Foreskin keratinocyte (primary cell): ENCODE measurements at places on chromosomes 6 and 20.
A peak's percentile ranks its signal among the peaks of the same experiment; 100 is the strongest.

DNA sequence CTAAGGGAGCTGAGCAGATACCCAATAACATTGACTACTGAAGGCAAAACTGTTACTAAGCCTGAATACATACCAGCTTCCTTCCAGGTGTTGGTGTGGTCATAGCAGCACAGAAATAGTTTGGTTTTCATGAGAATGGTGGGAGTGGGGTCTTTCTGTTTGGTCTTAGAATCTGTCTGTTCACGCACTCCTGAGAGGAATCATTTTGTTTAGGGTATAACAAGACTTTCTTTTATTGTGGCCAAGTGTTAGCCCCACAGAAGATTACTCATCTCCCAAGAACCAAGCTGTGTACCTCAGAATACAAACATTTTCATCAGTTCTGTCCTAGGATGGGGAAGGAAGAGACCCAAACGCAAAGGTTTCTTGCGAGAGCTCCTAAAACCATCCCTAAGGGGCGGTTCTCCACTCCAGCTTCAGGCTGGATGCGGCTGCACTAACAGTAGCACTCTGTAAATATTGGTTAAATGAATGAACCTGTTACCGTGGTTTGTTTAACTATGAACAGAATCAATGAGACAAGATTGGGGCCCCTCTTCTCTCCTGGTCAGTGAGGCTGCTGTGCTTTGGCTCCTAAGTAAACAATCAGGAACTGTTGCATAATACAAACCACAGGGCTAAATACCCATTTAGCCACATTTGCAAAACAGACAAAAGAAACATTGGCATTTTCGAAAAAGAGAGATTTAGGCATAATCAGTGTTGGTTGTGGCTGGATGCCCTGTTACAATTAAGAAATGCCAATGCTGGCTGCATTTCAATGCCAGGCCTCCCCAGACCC lies 44.9 kb downstream of the SNAP25 start:
- DNase-seq, result no peak

DNA sequence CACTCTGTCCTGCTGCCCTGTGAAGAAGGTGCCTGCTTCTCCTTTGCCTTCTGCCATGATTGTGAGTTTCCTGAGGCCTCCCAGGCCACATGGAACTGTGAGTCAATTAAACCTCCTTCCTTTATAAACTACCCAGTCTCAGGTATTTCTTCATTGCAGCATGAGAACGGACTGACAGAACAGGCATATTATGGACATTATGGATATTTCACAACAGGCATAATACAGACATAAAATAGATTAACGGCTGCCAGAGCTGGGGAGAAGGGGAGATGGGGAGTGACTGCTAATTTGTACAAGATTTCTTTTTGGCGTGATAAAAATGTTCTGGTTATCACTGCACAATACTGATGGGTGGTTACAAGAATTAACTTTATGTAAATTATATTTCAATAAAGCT lies 29.4 kb downstream of the TRPC4AP start:
- no peak for DNase-seq

DNA sequence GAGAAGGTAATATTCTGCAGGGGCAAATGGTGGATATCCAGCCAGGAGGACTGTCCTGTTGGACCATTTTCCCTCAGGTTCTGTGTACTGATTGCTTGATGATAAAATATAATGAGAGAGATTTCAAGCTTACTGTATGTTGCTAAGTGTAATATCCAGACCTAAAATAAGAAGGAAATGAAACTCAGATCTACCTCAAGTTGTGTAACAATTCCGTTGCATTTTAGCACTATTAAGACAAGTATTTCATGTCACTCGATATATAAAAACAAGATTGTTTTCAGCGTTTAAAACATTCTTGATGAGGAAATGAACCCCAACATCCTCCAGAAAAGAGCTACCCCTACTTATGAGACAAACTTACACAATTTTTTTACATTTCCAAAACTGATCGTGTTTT lies 57.2 kb downstream of the RGS17 start:
- DNase-seq, result no peak

GRCh38 chr6:24522228-24523176 lies 27.7 kb downstream of the ALDH5A1 start:
- no peak for DNase-seq

DNA sequence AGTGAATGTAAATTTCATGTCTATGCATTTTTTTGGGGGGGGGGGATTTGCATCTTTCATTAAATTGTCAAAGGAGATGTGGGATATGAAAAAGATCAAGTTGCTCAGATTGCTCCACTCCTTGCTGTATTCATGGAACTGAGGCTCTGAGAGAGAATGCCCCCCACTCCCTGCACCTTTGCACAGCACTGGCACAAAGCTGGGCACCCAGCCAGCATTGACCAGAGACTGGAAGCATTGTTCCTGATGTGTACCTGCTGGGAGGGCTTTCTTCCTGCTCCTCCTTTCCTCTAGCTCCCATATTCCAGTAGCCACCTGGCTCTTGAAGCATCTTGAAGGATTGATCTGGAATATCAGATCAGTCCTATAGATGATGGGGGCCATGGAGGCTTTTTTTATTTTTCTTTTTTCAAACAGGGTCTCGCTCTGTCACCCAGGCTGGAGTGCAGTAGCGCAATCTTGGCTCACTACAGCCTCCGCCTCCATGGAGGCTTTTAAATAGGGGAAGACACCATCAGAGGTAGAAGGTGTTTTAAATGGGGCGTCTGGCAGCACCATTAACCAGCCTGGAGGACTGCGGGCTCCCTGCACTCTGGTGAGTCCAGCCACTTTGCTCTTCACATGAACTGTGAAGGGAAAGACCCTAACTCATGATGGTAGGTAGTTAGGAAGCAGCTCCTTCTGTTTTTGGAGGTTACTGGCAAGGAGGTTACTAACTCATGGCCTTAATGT lies 10.9 kb downstream of the DUSP15 start:
- DNase-seq, result no peak

DNA sequence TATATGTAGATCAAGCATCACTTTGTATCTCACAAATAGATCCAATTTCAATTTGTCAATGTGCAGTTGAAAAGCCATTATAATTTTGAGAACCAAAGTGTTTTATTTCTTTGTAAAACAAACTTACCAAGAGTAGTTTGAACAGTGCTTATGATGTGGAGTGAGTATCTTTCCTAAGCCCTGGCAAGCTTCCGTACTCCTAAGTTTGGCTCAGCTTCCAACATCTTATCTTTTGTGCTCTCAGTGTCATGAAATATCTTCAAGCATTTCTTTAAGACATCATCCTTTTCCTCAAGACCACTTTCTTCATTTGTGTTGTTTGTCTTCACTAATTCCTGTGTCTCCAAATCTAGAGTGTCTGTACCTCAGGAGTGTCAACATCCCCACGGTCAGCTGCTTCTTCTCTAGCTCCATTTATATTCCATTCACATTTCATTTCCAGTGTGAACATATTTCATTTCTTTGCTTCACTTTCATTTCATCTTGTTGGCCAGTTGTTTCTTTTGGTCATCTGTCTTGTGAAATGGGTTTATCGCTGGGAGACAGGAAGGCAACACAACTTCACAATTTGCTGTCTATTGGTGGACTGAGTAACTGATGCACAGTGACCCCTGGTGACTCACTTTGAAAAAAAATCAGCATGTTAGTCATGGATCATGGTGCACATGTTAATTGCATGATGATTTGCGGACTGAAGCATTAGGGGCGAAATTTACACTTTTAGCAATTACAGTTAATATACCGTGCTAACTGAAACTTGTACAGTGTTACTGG lies 36.9 kb downstream of the SLC24A3 start:
- no peak for DNase-seq

DNA sequence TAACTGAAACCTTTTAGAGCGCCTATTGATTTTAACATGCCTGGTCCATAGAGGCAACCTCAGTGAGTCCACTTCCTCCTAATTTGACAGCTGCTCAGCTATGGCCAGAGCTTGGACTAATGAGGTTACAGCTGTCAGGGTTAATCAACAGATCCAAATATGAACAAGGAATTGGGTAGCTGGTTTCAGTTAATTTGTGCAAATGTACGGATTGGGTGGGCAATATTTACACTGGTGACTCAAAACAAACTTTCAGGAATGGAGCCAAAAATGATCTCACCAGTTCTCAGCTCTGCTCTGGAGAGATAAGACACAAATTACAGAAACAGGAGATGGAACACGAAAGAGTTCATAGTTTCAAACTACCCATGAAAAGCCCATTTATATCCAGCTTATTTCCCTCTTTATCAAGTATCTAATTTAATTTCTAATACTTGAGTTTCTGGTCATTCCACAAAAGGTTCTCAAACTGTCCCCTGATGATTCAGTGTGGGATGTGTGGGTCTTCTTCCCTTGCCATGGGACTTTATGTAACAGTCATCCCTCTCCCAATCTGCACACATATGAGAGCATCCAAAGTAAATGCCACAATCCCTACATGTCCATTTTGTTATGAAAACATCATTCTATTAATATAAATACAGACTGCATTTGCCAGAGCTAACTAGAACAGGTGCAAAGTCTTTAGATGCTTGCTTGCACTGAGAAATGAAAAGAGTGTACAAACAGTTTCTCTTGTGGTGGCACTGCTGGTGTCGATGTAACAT lies 149.9 kb downstream of the RPS12 start:
- DNase-seq, result no peak

- DNase-seq, result no peak
Measured at GRCh38 chr6:137779982-137780381, 87.1 kb upstream of the TNFAIP3 start.

GRCh38 chr20:7248281-7249201 lies 481.1 kb downstream of the BMP2 start:
- DNase-seq, result no peak

- no peak for DNase-seq
Measured at GRCh38 chr6:130964808-130965604, 98.0 kb downstream of the EPB41L2 start.

GRCh38 chr20:8315639-8316573 lies 183.8 kb downstream of the PLCB1 start:
- no peak for DNase-seq

DNA sequence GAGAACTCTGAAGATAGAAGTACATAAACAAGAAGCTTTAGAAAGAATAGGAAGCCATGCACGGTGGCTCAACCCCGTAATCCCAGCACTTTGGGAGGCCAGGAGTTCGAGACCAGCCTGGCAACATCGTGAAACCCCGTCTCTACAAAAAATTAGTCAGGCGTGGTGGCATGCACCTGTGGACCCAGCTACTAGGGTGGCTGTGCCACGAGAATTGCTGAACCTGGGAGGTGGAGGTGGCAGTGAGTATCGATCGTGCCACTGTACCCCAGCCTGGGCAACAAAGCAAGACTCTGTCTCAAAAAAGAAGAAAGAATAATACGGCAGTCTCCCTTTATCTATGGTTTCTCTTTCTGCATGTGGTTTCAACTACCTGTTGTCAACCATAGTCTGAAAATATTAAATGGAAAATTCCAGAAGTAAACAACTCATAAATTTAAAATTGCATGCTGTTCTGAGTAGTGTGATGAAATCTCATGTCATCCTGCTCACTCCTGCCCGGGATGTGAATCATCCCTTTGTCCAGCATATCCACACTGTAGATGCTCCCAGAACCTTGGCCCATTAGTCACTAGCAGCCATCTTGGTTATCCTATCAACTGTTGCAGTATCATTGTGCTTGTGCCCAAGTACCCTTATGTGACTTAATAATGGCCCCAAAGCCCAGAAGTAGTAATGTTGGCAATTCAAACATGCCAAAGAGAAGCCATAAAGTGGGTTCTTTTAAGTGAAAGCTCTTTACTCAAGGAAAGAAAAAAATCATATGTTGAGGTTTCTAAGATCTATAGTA lies 22.1 kb downstream of the DEK start:
- DNase-seq, result peak; percentile 73

GRCh38 chr6:13299403-13299821 lies 28.9 kb downstream of the TBC1D7 start:
- no peak for DNase-seq

- DNase-seq, result no peak
Measured at GRCh38 chr6:50143011-50143719, 93.4 kb upstream of the DEFB112 start.

DNA sequence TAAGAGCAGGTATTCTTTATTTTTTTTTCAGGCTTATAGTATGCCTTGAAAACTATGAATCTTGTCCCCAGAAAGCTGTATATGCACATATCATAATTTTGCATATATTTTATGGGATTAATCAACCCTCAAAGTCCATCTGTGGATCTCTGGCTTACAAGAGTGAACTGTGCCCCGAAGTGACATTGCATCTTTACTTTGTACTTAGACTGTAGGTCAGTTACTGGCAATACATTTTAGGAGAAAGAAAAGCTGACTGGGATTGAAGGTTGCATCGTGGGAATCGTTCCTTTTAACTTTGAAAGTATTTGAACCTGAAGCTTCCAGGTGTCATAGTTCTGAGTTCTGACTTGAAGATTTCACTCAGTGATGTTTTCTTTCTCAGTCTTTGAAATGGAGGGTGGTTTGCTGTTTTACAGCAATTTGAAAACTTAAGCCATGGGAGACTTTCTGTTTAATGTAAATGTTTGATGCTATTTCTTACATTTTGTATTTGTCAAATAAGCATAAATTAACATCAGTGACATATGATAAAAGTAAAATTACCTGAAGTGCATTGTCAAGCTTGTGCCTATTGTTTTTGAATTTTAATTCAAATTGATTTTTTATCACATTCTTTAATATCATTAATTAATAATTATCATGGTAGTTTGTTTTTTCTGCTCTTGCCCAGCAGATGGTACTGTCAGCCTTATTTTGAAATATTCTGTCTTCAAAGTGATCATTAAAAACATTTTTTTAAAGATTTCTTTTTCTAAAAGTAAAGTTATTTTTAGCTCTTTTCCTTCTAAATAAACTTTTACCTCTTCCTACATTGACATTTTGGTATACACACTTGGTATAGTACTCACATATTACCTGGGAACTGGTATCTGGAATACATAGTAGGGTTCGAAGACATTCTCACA lies 29.0 kb downstream of the L3MBTL3 start:
- no peak for DNase-seq

- DNase-seq, result no peak
Measured at GRCh38 chr20:19835533-19836222, 77.6 kb downstream of the RIN2 start.

DNA sequence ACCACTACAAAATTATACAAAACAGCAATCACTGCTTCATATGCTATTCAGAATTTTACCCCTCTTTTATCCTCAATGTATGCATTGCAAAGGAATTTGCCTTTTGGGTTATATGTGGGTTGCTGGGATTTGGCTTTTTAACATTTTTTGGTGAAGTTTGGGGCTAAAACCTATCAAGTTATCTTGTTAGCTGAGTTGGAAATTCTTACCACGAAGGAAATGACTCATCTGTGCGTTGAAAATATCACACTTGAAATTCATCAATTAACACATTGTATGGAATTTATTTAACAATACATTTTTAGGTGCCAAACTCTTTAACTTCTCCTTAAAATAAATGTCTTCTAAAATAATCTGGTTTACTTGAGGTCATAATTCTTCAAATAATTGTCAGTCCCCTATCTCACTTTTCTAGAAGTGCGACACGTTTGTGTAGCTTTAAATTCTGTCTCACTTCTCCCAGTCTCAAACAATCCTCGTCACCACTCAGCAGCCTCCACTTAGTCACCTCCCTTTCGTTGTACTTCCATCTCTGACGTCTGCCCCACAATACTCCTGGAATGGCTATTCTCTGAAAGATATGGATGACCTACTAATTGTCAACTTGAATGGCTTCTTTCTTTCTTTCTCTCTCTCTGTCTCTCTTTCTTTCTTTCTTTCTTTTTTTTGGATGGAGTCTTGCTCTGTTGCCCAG lies 88.5 kb downstream of the PHACTR1 start:
- DNase-seq, result no peak
